Activated CD8-positive, alpha-beta memory T cell treated with anti-CD3 and anti-CD28 coated beads for 48 hours (primary cell): ENCODE measurements at places on chromosomes 13 and 19.

DNA sequence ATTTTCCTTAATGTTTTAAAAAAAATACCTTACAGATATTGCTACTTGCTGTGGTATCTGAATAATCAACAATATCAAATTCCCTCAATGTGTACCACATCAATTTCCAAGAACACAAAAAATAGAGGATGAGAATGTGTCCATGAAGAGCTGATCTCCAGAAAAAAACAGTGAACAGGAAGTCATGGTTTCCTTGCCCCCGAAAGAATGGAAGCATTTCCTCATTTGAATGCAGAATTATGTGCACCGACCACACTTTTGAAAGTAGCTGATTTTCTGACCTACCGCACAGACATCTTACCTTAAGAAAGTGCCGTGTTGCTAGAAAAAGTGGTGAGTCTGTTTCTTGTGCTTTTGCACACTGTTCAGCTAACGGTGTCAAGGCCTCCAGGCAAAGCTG, 13.4 kb upstream of the EEF1AKMT1 start:
- no peak for DNase-seq

DNA sequence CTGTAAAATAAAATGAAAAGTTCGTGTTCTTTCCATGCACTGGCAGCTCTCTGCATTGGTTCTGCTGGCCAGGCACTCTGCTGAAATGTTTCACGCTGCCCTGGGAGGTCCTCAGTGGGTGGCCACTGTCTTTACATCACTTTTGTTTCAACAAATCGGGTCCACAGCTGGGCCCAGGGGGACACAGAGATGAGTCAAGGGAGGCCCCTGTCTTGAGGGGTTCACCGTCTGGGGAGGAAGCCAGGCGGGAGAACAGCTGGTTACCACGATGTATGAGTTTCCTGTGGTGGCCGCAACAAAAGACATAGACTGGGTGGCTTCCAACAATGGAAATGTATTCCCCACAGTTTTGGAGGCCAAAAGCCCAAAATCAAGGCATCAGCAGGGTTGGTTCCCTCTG, 5.1 kb upstream of the KLF2 start:
- no peak for DNase-seq

DNA sequence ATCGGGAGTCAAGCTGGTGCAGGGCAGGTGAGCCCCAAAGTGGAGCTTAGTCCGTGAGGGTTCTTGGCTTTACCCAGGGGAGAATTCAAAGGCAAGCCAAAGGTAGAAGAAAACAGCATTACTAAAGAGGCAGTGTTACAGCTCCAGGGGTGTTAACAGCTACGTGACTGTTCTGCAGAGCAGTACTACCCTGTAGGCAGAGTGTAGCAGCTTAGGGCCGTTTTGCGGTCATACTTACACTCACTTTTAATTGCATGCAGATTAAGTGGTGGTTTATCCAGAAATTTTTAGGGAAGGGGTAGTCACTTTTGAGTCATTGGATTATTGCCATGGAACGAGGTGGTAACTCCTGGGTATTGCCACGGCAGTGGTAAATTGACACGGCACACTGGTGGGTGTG, 482.2 kb downstream of the SLITRK5 start:
- DNase-seq = no peak

DNA sequence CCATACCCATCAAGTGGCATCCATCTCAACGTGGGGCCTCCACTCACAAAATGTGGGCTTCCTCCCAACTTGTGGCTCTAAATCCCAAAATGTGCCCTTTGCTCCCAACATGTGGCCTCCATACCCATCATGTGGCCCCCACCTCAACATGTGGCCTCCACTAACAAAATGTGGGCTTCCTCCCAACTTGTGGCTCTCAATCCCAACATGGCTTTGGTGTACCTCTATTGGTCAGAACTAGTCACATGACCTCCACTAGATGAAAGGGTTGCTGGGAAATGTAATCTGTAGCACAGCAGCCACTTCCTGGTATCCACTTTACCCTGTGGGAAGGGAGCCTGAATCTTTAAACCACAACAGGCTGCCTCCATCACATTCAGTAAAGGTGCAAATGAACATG, 10.1 kb upstream of the ACER1 start:
- DNase-seq = no peak

DNA sequence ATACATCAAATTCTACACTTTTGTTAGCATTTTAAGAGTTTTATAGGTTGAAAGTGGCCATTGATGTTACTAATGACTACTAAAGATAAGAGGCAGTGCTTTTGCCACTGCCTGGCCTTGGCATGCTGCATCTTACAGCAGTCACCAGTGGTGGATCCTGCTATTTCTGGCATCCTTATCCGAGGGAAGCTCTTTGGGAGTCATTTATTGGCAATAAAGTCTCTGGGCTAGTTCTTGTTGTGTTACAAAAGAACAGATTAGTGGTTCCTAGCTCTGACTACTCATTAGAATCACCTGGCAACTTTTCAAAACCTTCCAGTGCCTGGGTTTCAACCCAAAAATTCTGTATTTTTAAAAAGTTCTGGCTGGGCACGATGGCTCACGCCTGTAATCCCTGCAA, 94.5 kb downstream of the ZMYM2 start:
- DNase-seq = no peak

DNA sequence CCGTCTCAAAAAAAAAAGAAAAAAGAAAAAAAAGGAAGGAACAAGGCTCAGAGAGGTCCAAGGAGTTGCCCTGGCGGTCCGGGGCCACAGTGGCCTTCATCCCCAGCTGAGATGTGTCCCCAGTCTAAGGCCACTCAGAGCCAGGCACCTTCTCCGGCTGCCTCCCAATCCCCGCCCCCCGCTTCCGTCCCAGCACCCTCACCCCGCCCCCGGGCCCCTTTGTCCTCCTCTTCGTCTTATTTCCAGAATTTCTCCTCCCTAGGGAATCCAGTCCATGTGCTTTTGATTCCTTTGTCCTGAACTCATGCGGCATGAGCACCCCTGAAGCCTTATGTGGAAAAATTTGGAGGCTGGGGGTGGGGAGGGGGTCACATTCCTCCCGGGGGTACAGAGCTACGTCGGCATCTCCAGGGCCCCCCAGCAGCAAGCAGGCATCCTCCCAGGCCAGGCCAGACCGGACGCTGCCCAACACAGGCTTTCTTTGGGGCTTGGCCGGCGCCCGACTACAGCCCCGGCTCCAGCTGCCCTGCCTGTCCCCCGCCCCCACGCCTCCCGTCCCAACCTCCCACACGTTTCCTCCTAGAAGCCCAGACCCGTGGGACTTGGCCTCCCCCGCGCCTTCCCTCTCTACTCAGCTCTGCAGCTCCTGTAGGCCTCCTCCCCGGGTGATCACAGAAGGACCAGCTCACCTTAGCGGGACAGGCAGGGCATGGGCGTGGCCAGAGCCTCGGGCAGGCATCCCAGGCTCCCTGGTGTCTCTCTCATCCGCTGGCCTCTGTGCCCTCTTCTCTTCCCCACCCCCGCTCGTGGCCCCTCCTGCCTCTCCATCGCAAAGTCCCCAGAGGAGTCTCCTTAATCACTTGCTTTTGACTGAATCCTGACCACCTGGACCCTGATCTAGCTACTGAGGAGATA, 17.8 kb upstream of the ADGRE5 start:
- no peak for DNase-seq

DNA sequence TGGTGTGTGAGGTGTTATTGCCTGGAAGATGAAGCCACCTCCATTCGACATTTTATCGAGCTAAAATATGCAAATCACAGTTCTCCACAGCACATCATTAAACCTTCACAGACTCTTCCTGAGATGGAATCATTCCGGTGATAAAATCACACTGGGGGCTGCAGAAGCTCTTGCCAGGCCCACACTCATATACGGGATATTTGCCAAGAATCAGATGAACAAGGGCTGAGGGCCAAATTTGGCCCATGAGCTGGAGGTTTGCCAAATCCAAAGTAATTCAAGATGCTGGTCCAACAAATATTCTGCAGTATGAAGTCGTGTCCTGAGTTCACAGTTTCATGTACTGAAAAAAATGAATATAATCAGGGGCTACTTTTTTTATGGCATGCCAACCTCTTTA, 16.7 kb upstream of the RXFP2 start:
- DNase-seq = no peak

- no peak for DNase-seq
Measured at GRCh38 chr13:95258619-95259194, 42.5 kb downstream of the ABCC4 start.

- DNase-seq = no peak
Measured at GRCh38 chr19:28184997-28185396, 1028.0 kb downstream of the UQCRFS1 start.

DNA sequence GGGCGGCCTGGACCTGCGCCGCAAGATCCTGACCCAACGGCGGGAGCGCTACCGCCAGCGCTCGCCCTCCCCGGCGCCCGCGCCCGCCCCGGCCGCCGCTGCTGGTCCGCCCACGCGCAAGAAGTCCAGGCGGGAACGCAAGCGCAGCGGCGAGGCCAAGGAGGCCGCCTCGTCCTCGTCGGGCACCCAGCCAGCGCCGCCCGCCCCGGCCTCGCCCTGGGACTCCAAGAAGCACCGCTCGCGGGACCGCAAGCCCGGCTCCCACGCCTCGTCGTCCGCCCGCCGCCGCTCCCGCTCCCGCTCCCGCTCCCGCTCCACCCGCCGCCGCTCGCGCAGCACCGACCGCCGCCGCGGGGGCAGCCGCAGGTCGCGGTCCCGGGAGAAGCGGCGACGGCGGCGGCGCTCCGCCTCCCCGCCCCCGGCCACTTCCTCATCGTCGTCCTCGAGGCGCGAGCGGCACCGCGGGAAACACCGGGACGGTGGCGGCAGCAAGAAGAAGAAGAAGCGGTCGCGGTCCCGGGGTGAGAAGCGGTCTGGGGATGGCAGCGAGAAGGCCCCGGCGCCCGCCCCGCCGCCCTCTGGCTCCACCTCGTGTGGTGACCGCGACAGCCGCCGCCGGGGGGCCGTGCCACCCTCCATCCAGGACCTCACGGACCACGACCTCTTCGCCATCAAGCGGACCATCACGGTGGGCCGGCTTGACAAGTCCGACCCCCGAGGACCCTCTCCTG, 10.0 kb downstream of the SCAF1 start:
- DNase-seq = no peak

GRCh38 chr13:53743906-53744305, 715.3 kb downstream of the OLFM4 start:
- no peak for DNase-seq

- DNase-seq = no peak
Measured at GRCh38 chr19:22422211-22422610, at the start of gene ZNF98. Gene ZNF98 (minus strand): TSS chr19:22422346. CDS start chr19:22422224, 122 bp downstream.

GRCh38 chr19:38306236-38306635, 2.2 kb downstream of the C19orf33 start:
- no peak for DNase-seq

DNA sequence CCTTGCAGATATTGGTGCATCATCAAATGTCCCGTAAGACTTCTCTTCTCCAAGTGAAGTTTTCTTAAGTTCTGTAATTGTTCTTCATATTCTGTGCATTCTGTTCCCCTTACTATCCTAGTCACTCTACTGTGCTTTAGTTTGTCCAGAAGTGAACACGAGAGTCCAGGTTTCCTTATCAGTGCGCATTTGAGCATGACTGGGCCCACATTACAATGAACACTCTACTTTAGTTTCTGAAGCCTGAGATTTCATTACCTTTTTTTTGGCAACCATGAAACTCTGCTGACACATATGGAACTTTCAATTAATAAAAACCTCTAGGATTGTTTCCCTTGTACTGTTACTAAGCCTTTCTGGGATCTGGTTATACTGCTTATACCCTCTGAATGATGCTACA, 270.0 kb downstream of the KCNRG start:
- DNase-seq = no peak

DNA sequence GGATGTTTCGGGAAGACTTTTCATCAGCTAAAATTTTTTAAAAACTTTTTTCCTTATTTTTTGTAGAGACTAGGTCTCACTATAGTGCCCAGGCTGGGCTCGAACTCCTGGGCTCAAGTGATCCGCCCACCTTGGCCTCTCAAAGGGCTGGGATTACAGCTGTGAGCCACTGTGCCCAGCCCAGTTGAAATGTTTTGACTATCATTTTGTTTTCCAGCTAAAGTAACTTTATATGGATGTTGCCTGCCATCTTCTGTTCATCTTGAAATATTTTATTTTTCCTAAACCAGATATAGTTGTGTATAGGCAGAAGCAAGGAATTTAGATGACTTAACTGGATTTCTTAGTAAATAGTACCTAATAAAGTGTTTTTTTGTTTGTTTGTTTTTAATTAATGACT, 7.0 kb downstream of the CAB39L start:
- DNase-seq = no peak

- DNase-seq = no peak
Measured at GRCh38 chr13:39784347-39784746, 128.9 kb downstream of the COG6 start.

- no peak for DNase-seq
Measured at GRCh38 chr19:1361601-1362386, 21.9 kb upstream of the NDUFS7 start.

DNA sequence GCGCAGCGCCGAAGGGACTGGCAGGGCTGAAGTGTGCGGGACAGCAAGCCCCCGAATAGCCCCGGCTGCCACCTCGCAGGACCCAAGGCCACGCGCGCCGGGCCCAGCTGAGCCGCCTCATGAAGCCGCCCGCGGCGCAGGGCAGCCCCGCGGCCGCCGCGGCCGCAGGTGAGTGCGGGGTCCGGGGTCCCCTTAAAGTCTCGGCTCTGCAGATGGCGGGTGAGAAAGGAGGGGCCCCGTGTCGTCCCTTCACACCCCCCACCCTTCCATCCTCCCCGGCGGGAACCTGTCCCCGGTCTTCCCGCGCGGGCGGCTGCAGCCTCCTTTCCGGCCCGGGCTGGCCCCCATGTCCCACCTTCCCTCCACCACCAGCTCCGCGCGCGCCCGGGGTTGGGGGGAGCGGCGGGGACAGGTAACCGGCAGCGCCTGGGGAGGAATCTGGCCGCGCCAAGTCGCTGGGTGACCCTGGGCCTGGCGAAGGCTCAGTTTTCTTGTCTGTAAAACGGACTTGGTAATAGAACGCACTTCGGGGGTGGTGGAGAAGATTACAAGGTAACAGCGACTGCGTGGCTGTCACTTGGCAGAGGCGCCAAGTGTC, 338 bp downstream of the RGCC start:
- no peak for DNase-seq

GRCh38 chr19:558770-559439, 13.5 kb upstream of the BSG start:
- DNase-seq = no peak

GRCh38 chr13:90511903-90512302, 835.6 kb upstream of the MIR17HG start:
- DNase-seq = no peak

DNA sequence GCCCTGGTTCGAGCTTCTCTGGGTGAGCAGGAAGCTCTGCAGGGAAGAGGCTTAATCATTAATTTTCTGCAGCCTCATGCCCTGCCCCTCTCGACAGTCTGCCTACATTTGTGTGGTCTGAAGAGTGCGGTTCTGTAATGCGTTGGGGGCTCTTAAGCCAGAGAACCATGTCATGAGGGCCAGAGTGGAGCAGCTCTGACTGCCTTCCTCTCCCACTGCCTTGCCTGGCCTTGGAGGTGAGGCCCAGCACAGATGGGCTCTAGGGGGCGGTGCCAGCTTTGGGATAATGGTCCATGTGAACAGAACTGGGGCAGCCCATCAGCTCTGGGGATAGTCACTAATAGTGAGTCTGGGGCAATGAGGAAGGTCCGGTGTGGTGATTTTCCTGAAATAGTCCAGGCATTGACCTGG, 5.7 kb downstream of the FGF9 start:
- DNase-seq = no peak

- no peak for DNase-seq
Measured at GRCh38 chr13:67474115-67474514, 244.0 kb upstream of the PCDH9 start.
